Cerebellar cortex (tissue), 1 donor: ENCODE measurements at places on chromosomes 5 and 9.
A peak's percentile ranks its signal among the peaks of the same experiment; 100 is the strongest.

GRCh38 chr5:171623107-171623506 lies 162.5 kb upstream of the SMIM23 start:
- no peak for DNase-seq

- peak; percentile 60 for DNase-seq
Observed at GRCh38 chr9:94668928-94669729, 29.8 kb upstream of the FBP1 start.

DNA sequence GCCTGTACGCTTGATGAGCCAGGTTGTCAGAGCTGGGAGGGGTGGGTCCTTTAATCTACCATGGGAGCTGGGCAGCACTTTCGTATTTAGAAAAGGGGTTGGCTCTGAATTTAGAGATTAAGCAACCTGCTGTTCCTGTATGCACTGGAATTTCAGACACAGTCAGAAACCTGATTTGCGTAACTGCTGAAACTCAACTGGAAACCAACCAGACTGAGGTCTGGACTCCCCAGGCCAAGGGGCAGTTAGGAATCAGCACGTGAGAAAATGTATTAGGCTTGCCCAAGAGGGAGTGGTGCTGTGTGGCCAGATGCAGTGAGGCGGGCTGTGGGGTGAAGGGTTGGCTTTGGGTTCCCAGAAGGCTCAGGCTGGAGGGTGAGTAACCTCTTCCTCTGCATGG lies 235.0 kb downstream of the GOLPH3 start:
- DNase-seq = no peak

DNA sequence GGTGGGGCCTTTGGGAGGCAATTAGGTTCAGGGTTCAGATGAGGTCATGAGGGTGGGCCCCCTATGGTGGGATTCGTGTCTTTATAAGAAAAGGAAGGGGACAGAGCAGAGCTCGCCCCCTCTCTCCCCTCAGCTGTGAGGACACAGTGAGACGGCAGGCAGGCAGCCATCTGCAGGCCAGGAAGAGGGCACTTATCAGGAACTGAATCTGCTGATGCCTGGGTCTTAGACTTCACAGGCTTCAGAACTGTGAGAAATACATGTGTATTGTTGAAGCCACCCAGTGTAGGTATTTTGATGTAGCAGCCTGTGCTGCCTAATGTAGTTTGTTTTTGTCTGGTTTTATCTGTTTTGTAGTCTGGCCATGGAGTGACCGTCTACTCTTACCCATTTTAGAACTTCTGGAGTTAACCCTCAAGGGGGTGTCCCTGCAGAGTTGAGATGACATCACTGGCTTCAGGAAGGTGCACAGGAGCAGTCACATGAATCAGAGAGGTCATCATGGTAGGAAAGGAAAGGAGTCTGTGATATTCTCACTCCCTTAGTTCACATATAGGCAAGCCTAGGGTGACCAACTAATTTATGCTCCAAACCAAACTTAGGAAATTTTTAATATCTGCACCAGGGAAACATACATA lies 71.0 kb downstream of the LRRC70 start:
- DNase-seq = no peak

DNA sequence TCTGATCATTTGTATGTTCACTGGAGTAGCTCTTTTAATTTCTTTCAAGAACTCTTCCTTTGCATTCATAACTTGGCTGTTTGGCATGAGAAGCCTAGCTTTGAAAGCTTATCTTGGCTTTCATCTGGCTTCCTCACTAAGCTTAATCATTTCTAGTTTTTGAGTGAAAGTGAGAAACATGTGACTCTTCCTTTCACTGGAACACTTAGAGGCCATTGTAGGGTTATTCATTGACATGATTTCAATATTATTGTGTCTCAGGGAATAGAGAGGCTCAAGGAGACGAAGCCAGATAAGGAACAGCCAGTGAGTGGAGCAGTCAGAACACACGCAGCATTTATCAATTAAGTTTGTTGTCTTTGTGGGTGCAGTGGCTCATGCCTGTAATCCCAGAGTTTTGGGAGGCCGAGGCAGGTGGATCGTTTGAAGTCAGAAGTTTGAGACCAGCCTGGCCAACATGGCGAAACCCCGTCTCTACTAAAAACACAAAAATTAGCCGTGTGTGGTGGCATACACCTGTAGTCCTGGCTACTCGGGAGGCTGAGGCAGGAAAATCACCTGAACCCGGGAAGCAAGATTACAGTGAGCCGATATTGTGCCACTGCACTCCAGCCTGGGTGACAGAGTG lies 98.3 kb downstream of the UGCG start:
- no peak for DNase-seq

DNA sequence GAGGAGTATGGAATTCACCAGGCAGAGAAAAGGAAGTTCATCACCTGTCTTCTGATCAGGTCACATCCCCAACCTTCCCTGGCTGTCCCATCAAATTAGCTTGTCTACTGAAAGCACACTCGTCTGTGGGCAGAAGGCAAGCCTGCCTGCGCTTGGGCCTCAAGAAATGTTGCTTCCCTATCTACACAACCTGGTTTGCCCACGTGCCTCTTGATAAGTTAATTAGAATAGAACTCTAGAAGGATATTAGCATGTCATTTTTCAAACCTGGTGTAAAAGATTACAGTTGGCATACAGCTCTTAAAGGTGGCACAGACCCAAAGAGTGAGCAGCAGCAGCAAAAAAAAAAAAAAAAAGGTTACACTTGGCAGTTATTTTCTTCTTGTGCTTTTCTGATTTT lies 5.1 kb downstream of the TTC23L start:
- DNase-seq = no peak

DNA sequence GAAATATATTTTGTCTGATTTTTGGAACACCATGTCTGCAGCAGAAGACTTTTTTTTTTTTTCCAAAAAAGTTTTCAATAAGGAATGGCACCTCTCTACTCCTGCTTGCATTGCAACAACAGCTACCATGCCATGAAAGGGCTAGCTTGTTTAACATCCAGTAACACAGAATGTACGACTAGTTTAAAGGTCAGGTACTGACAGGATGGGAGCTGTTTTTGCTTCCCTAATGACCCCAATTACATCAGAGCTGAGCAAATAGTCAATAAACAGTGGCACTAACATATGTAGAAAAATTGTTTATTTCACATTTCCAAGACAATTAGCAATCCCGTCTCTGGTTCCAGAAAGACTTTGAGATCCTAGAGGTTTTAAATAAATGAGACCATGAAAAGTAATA lies 693.8 kb downstream of the NR2F1-AS1 start:
- DNase-seq = no peak

DNA sequence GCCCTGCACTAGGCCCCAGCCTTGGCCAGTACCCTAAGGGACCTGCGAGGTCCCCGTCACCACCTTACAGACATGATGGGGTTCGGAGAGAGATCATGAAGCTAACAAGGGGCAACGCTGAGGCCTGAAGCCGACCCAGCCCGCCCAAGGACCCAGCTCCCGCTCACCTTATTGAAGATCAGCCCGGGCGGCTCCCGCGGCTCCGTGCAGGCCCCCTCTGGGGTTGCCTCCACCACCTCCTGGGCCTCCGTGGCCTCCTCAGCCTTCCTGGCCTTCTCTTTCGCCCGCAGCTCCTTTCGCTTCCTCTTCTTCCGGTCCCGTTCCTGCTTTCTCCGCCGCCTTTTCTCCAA lies 3.6 kb downstream of the SURF6 start:
- DNase-seq = no peak

- no peak for DNase-seq
Observed at GRCh38 chr9:10009401-10009800, 603.4 kb downstream of the PTPRD start.

DNA sequence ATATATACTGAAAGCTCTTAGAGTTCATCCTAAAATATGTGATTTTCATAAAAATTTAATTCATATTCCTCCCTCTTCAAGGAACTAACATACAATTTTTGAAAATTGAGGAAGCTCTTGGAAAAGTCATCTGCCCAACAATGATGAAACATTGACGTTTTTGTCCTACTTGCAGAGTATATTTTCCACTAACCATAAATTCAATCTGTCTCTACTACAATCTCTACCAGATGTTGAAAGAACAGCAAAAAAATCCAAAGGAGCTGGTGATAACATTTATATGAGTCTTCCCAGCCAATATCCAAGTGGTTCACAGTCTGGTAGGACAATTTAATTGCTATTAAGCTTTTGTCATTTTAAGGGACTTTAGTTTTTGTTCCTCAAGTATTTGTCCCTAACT lies 81.1 kb upstream of the NR3C1 start:
- no peak for DNase-seq

DNA sequence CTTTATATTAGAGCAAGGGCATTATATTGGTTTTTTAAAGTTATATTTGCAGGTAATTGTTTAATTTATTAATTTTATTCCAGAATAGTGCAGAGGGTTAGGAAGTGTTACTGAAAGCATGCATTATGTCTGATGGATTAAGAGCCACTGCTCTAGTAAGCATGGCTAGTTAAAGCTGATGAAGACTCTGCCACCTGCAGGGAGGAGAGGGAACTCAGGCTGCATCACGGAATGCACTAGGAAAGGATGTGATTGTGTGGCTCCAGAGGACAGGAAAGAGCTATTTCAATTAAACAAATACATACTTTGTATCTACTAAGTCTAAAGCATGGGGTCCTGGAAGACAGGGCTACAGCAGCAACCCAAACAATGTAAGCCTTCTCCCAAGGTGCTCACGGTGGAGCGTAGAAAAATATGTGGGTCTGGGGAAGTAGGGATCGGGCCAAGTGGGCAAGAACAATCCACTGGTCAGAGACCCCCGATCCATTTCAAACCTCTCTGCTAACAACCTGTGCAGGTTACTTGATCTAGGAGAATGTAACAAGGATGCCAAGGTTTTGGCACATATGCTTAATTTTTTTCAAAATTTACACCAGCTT lies 15.3 kb upstream of the GRXCR2 start:
- peak; percentile 40 for DNase-seq

DNA sequence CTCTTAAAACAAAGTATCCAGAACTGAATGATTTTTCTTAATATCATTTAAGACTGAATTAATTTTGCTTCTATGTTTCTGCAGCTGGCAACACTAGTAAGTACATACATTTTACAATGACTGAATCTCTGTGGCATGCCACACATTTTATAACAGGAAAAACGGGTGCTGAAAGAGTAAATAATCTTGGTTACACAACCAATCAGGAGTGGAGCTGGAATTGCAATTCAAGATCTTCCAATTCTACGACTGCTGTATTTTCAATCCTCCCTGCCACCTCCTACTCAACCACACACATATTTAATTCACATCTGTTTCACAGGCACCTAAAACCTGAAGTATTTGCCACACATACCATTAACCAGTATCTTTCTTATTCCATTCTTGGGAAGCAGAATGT lies 52.7 kb upstream of the NR5A1 start:
- no peak for DNase-seq
